ENCODE measurements at places on chromosomes 13 and 19.

- DNase-seq: no peak
Observed at GRCh38 chr13:60275208-60275607, 111.5 kb upstream of the DIAPH3 start.

DNA sequence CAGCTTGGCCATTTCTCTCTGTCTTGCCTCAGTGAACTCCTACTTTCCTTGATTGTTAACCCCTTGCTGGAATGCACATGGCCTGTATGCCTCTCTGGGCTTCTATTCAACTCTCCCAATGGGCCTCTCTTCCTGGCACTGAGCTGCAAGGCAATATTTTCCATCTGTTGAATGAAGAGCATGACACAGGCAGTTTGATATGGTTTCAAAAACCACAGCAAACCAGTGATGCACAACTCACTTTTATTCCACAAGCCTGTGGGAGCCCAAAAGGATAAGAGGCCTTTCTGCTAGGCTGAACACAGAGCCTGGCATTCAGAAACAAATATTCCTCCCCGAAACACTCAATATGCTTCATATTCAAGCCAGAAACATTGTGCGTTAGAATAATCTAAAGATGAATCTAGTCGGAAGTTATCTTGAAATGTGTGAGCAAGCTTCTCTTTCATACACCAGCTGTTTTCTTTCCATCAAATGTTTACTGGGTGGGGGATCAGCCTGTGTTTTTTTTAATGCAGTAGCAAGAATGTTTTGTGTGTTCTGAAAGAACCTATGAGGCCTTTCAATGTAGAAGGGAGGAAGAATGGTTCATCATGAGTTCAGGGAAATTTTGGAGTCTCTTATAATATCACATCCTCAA is 443.1 kb upstream of the SPRY2 start:
- no peak for DNase-seq

DNA sequence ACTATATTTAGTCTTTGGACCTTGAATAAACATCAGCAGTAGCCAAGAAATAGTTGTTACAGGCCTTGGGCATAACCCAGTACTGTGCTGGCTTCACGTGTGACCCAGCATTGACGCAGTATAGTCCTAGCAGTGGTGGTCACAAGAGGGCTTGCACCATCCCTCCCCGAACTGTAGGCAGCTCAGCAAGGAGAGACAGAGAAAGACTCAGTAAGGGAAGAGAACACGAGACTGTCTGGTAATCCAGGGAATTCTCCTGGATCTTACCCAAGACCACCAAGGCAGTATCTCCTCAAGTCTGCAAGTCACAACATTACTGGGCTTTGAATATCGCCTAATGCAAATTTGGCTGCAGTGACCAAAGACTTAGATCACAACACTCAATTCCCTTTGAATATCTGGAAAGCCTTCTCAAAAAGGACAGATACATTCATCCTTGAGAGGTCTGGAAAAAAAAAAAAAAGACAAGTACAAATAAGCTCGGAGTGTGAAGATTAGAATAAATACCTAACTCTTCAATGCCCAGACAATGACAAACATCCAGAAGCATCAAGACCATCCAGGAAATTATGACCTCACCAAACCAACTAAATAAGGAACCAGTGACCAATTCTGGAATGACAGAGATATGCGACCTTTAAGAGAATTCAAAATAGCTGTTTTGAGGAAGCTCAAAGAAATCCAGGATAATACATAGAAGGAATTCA is 39.7 kb downstream of the CAB39L start:
- DNase-seq: peak; percentile 44

DNA sequence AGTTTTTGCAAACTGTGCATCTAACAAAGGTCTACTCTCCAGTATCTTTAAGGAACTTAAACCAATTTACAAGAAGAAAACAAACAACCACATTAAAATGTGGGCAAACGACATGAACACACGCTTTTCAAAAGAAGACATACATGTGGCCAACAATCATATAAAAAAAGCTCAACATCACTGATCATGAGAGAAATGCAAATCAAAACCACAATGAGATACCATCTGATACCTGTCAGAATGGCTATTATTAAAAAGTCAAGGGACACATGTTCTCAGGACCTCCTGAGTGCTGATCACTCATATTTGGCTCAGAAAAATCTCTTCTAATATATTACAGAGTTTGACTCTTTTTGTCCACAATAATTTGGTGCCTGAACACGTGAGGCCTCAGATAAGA is 14.2 kb upstream of the LILRB1 start:
- no peak for DNase-seq

GRCh38 chr19:46107371-46107770 is 17.1 kb downstream of the IGFL3 start:
- peak; percentile 37 for DNase-seq

GRCh38 chr19:40221858-40222619 is 3.9 kb upstream of the TTC9B start:
- DNase-seq: peak; percentile 91
